ENCODE measurements at places on chromosomes 5 and 9.

- DNase-seq = no peak
Observed at GRCh38 chr9:125439434-125440272, 178.0 kb downstream of the GAPVD1 start.

DNA sequence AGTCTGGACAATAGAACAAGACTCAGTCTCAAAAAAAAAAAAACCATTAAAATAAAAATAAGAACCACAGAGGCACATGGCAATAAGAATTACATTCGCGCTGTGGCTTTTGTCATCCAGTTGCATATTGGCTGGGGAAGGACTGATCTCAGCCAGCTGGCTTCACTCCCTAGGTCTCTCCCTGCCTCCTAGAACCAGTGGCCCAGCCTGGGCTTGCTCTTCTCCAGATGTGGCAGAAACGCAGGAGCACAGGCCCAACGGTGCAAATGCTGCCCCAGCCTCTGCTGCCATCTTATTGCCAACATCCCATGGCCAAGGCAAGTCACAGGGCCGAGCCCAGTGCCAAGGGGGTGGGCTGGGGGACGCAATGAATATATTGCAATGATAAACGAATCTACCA is 37.0 kb downstream of the NKX2-5 start:
- DNase-seq = peak; percentile 15

GRCh38 chr9:98365781-98366180 is 110.3 kb upstream of the TBC1D2 start:
- DNase-seq = no peak

- DNase-seq = no peak
Observed at GRCh38 chr9:138013273-138013672, 135.7 kb downstream of the CACNA1B start.

DNA sequence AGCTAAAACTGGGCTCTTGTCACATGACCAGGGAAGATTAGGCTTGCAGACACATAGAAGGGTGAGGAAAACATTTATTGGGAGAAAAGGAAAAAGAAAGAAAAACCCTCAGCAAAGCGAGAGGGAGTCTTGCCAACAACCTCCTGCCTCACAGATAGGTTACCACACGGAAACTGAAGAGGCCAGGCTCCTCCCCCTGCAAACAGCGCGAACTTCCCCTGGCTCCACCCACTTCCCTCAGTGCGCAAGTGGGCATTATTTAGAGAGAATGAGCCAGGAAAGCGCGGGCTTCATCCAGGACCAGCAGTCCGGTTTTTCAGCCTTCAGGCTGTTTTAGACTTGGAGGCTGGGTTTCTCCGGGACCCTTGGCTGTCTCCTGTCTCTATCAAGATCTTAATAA is 70.3 kb downstream of the STK32A start:
- DNase-seq = no peak

DNA sequence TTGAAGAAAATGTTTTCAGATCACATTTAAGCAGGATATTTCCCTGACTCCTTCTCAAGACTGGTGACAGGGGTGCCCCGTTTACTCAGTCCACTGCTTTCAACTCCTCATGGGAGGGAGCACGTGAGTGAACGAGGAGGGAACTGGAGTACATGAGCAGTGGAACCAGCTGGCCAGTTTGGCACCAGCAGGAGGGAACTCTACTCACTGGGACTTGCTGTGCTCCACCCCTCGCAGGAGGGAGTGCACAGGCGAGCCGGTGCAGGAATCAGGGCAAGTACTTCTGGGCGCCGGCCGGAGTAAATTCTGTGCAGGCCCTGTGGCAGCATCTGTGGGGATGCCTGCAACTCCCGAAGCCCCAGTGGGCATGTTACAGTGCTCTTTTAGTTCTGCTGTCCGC is 1941.1 kb upstream of the C9orf72 start:
- peak; percentile 3 for DNase-seq

GRCh38 chr5:76433261-76433660 is 30.2 kb downstream of the IQGAP2 start:
- no peak for DNase-seq

GRCh38 chr5:170611449-170612090 is 107.8 kb downstream of the KCNIP1 start:
- DNase-seq = no peak

DNA sequence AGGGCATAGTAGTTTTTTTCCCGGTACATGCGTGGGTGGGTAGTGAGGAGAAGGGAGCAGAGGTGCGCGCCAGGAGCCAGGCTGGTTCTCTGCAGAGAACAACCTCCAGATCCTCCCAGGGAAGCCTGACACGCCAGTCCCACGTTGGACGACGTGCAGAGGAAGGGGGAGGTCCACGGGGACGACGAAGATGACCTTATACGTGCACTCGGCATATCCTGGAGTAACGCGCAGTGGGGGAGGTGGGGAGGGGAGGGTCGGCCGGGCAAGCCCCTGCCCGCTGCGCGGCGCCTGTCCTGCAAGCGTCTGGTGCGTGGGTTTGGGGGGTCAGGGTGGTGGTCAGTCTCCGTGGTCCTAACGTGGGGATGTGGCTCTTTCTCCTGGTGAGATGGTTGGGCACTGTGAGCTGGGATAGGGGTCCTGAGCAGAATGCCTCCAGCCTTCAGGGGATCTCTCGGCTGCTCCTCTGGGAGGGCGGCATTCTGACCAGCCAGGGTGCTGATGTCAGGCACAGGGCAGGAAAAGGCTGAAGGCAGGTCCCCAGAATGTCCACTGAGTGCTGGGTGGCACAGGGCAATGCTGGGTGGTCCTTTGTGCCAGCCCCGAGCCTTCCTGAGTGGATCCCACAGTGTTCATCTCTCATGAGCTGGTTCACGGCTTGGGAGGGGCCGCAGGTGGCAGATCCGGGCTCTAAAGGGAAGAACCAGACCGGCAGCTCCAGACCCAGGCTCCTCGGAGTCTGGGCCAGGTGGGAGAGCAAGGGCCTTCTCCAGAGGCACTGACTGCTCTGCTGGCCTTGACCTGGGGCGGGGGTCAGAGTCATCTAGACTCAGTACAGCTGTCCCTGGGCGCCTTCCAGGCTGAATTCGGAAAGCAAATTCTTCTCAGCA is 10.5 kb upstream of the SCGB3A1 start:
- DNase-seq = no peak

DNA sequence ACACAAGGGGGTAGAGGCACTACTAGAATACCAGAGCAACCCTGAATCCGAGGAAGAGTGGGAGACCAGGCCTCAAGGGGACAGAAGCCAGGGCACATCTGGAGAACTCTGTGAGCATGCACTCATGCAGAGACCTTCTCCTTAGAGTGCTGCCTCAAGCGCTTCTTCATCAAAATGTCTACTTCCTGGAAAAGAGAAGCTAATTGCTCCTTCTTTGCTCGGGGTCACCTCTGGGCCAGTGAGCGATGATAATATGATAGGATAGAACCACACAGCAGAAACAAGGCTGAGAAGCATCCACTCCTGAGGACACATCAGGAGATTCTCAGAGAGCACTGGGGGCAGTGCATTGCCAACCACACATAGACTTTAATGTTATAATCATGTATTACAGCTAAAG is 23.7 kb upstream of the LMNB1 start:
- DNase-seq = no peak

DNA sequence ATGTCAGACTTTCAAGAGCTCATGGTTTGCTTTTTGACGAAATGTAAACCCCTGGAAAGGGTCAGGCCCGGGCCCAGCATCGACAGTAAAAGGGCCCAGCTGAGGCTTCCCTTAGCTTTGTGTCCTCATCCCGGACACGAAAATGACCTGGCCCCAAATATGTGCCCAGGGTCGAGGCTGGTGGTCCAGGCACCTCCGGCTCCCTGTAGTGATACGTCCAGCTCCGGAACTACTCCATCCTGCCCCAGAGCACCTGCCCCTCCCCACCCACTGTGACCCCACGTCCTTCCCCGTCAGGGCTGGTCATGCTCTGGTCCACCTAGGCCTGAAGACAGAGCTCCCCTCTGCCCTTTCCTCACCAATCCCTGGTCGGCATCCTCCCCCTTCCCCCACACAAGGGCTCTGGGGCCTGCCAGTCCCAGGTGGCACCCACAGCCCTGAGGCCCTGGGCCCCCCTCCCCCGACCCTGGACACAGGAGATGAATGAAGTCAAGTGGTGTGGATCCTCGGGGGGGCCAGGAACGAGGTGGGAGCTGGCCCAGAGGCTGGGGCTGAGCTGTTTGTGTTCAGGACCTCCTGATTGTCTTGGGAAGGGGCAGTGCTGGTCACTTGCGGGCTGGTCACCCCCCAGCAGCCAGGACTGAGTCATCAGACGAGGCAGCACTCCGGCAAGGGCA is 6.2 kb downstream of the OBP2A start:
- no peak for DNase-seq
